ENCODE measurements at places on chromosomes 2 and 18.

GRCh38 chr18:54947091-54947490 is 12.2 kb downstream of the CCDC68 start:
- no peak for DNase-seq

- no peak for DNase-seq
Measured at GRCh38 chr2:54720563-54720962, 2.9 kb upstream of the EML6 start.

- DNase-seq = no peak
Measured at GRCh38 chr18:78652001-78652545, 327.5 kb upstream of the SALL3 start.

GRCh38 chr18:45110577-45111501 is 430.2 kb downstream of the SETBP1 start:
- no peak for DNase-seq

- DNase-seq = no peak
Measured at GRCh38 chr2:55159037-55159651, 72.9 kb downstream of the CLHC1 start.

- DNase-seq = no peak
Measured at GRCh38 chr2:144233317-144233716, 286.6 kb downstream of the ZEB2 start.

DNA sequence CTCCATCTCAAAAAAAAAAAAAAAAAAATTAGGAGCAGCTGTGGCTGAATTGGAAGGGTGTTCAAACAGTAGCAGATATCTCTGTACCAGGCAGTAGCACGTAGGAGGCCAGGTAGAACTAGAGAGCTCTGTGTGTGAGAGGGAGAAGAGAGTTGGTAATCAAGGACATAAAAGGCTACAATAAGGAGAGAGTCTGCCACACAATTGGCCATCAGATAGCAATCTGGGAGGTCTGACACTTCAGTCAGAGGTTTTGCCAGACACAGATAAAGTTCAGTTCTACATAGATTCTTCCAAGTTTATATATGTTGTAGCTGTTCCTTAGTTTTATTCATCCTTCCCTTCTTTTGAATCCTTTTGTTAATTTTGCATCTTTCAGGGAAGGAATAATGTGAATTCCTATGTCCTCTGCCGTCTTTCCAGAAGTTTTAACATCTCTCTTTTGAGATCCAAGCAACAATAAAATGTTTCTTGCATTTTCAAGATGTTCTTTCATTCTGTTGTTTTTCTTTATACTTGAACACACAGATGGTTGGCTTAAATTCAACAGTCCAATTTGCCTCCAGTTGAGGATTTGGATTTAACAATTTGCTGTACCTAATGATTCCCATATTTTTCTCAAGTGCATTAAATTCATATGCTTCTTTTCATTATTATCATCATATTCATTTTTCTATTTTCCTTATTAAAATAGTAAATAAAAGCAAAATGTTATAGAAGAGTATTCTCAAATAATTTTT is 600.3 kb upstream of the GCFC2 start:
- DNase-seq = no peak

GRCh38 chr18:6728809-6729246 is 688 bp upstream of the ARHGAP28 start:
- DNase-seq = no peak

- DNase-seq = peak; percentile 16
Measured at GRCh38 chr2:38835990-38836389, 39.7 kb downstream of the DHX57 start.

DNA sequence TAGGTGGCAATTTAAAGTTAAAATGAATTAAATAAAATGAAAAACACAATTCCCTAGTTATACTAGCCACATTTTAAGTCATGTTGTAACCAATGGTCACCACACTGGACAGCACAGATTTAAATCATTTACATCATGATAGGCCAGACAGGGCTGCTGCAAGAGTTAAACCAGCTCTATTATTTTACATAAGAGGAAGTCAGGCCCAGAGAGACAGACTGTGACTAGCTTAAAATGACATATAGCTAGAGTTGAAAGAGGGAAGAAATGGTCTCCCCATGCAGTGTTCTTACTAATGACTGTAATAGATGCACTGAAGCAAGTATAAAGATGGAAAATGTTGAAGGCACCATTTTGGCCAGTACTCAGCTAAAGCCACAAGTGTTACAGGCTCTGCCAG is 69.6 kb downstream of the SLC66A3 start:
- no peak for DNase-seq

GRCh38 chr2:103138123-103138901 is 376.5 kb downstream of the TMEM182 start:
- DNase-seq = no peak

- DNase-seq = peak; percentile 66
Measured at GRCh38 chr2:10305254-10305635, 2.5 kb downstream of the HPCAL1 start.

DNA sequence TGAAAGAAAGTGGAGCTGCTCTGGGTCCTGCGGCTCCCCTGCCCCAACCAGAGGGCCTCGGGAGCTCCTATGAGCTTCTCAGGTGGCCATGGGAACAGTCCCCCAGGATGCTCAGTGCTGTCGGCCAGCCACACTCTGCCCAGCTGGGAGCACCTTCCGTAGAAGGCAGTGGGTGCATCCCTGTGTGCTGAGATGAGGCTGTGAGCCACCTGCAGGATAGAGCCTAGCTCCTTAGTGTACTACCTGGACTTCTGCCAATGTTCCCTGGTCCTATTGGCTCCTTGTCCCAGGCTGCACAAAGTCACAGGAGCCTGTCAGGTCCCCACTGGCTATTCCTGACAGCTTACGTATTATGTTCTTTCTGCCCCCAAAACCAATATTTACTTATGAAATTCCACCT is 16.1 kb downstream of the PRELID3A start:
- no peak for DNase-seq

DNA sequence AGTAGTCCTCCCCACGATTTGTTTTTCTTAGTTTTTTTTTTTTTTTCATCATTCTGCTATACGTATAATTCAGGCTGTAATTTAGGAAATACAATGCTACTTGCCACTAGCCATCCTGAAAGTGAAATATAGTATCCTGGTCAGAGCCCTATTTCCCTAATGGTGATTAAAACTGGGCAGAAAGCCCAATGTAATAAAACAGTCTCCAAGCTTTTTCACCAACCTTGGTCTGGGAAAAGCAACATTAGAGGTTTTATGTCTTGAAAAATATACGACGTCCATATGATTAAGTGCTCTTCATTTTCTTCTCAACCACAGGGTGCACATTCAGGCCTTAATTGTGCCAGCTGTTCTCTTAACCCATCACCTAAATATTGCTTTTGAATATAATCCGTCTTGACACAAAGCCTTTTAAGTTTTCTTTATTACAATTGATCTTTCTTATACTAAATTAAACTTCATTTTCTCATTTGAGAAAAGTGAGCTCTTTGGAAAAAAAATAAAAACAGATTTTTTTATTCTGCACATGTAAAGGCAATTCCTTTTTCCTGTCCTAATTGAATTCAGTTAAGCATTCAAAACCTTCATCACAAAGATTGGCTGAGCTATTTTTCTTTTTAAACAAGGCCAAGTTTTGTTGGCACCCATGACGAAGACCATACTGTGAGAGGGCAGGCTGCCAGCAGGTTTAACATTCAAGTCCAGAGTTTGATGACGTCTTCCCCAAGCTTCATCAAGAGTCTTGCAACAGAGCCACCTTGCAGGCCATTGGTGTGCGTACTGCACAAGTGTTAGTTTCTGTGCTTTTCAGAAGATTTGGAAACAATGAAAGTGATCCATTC is 52.7 kb downstream of the MAP2 start:
- DNase-seq = no peak

GRCh38 chr2:19478409-19478808 is 120.0 kb upstream of the OSR1 start:
- DNase-seq = no peak

DNA sequence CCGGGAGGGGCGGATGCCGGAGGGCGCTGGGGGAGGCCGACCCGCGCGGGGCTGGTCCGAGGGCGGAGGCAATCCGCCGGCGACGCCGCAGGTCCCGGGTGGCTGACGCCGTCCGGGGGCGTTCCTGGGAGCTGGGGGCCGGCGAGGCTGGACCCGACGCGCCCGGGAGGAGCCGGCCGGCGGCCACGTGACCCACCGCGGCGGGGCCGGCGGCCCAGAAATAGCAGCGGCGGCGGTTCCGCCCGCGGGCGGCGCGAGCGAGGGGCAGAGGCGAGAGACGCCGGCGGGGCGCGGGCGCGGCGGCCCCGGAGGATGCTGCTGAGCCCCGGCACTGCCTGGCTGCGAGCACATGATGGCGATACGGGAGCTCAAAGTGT is at the start of gene RAB31:
TSS of gene RAB31 (plus strand) at position 245 of the 377 bp plus-strand sequence. CDS start at position 350, 105 bp downstream.
- DNase-seq = peak; percentile 9

- DNase-seq = no peak
Measured at GRCh38 chr2:104481341-104481740, 372.6 kb upstream of the POU3F3 start.

DNA sequence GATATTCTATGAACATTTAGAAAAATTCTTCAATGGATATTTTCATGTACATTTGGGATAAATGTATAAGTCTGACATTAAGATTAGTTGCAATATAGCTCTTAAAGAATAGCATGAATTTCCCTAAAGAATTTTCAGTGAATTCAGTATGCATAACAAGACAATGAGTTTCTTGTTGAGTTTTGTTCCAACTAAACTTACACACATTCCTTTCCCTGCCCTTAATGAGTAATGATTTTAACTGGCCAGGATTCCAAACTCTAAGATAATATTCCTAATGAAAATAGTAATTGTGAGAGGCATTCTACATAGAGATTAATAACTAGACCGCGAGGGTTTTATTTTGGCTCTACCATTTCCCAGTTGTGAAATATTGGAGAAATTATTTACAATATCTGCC is 390.3 kb upstream of the GALNT5 start:
- DNase-seq = no peak

DNA sequence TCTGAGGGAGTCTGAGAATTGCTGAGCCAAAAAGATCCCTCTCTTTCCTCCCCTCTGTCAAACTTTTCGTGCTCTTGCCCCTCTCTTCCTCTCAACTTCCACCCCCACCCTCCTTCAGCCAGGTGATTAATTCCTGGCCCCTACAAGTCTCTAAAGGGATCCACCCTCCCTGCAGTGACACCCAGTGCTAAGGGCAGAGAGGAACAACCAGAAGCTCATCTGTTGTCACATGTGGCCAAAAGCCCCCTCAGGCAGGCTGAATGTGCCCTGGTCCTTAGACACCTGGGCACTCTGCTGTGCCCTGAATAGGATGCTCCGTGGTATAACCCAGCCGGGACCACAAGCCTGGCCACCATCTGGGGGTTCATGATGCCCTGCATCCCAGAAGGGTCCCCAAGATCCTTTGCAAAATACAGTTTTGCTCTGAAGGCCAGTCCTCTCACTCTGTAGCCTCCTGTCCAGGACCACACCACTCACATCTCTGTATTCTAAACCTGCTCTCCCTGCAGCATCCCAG is 234.4 kb downstream of the BCL11A start:
- no peak for DNase-seq
